ENCODE measurements at places on chromosomes 7 and 10.
A peak's percentile ranks its signal among the peaks of the same experiment; 100 is the strongest.

DNA sequence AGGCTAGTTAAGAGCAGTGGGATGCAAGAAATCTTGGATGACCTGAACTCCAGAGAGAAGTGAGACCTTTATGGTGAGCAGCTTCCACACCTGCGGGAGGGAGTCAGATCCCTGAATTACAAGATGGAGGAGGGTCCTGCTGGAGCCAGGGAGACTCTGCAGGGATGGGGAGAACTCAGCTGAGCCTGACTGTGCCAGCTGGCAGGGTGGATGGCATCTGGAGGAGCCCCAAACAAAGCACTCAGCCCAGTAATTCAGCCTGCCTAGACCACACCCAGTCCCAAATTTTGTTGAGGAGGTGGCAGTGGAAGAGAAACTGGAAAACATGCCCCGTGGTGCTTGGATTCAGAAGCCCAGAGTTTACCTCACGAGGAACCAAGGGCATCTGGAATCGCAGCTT, 208.2 kb downstream of the WDR11 start:
- DNase-seq = no peak

- DNase-seq = no peak
Measured at GRCh38 chr10:94307046-94307615, 55.6 kb downstream of the NOC3L start.

GRCh38 chr7:78350926-78351325, 552.4 kb downstream of the PHTF2 start:
- no peak for DNase-seq

DNA sequence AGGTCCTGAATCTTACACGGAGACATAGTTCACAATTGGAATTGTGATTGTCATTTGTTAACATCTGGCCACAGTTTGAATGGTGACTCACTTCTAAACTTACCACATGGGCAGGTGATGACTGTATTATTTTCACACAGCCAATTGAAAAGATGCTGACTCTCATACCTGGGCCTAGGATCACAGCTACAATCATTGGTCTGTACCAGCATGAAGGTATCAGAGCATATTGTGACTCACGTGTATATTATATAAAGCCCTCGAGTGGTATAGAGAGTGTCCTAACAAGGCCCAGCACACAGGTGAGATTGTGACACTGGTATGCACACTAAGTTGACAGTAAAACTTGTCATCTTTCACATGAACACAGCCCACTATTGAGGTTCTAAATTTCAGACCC, 9.4 kb upstream of the ZNF107 start:
- no peak for DNase-seq

DNA sequence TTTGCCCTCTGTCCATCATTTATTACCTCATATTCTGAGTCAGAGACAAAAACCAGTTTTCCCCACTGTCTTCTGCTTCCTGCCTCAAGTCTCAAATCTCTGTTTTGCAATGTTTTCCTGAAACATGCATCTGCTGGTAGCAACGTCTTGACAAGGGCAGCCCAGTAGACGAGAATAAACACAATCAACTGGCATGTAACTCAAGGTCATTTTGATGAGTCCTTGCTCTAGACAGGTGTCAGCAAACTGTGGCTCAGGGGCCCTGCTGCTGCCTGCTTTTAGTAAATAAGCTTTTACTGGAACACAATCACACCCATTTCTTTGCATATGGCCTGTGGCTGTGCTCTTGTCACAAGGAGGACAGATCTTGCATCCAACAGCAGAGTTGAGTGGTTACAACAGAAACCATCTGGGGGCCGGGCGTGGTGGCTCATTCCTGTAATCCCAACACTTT, 59.8 kb downstream of the ITIH5 start:
- DNase-seq = no peak

GRCh38 chr10:66941491-66941890, 15.7 kb downstream of the LRRTM3 start:
- no peak for DNase-seq

DNA sequence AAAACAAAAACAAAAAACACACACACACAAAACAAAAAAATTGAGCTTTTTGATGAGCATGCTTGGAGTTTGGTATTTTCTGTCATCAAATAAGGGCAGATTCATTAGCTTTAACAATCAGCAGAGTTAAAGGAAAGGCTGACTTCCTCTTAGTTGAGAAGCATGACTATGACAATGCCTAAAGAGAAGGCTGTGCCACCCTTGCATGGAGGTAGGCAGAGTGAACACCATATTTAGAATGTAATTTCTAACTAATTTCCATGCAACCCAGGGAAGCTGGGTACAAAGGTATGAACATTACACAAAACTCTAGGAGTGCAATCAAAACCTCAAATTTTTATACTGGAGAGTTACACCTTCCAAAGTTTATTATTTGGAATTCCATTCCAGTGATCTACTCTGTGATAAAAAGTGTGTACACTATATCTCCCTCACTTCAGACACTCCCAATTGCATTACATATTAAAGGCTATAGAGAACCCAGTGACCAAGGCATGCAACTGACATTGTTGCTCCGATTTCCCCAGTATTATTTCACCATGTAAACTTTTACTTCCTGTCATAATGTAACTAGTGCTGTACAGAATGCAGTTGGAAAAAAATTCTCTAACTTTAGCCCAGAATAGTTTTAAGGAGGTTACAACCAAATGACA, 9.4 kb upstream of the CYCS start:
- DNase-seq = no peak

DNA sequence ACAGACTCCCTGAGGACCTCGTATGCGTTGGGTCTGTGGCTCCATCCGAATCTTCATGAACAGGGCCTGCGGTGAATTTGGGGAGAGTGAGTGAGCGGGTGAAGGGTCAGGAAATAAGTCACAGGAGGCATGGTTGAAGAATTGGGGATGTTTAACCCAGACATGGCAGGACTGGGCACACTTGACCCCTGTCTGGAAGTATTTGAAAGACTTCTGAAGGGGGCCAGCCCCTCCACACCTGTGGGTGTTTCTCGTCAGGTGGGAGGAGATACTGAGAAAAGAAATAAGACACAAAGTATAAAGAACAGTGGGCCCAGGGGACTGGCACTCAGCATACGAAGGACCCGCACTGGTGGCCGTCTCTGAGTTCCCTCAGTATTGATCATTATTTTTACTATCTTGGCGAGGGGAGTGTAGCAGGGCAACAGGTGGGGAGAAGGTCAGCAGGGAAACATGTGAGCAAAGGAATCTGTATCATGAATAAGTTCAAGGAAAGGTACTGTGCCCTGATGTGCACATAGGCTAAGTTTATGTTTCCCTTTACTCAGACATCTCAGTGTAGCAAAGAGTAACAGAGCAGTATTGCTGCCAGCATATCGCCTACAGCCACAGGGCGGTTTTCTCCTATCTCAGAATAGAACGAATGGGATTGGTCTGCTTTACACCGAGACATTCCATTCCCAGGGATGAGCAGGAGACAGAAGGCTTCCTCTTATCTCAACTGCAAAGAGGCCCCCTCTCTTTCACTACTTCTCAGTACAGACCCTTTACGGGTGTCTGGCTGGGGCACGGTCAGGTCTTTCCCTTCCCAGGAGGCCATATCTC, 38.2 kb upstream of the PFKFB3 start:
- peak; percentile 77 for DNase-seq

DNA sequence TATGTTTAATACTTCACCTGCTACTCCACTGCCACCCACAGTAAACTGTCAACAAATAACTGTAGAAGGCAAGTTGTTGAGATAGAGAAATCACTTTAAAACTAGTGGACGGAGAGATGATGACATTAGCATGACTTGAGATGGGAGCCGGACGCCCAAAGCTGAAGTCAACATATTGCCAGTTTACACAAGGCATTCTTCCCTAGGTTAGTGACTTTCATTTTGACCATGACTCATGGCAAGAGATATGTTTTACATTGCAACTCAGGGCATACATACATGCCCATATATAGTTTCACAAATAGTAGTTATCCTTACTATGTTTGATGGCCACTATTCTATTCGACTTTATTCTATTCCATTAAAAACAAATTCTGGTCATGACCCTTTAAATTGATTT, 296.6 kb downstream of the PLXNA4 start:
- no peak for DNase-seq

DNA sequence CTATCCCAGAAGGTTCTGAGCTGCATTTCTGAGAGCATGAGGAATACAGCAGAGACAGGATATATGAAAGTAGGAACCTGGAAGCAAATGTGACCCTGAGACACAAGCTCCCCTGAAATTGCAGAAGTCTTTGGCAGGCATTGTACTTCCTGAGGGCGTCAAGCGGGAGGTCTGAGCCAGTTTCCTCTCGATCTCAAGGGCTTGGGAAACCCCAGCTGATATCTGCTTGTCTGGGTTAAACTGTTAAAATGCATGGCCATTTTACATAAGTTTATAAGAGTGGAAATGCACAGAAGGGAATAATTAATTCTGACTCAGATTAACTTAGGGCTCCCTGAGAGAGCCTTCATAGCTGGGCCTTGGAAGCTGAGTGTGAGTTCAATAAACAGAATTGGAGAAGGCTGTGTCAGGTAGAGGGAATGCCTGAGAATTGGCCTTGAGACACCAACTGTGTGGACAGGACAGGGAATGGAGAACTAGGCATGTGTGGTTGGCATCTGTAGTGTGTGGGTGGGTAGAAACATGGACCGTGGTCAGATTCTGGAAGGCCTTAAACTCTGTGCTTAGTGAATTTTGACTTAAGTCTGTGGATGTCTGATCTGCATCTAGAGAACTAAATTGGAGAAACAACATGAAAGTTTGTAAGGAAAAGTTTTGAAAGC, 53.3 kb downstream of the WIPF3 start:
- DNase-seq = no peak

DNA sequence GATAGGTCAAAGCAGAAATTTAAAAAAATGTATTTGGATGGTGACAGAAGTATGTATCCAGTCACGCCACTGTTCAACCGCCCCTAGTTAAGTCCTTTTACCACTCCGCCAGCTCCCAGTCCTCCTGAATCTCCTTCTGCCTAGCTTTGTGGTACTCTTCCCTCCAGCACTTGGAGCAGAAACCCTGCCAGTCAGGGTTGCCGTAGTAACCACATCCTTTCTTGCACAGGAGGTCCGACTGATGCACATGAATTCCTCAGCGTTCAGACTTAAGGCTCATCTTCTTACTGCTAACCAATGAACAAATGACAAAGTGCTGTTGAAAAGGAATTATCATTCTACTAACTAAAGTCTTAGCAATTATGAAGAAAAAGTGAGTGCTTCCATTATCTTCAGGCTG, 175.3 kb upstream of the KCTD7 start:
- DNase-seq = no peak

- DNase-seq = no peak
Measured at GRCh38 chr7:122543166-122543565, 155.8 kb downstream of the RNF133 start.

DNA sequence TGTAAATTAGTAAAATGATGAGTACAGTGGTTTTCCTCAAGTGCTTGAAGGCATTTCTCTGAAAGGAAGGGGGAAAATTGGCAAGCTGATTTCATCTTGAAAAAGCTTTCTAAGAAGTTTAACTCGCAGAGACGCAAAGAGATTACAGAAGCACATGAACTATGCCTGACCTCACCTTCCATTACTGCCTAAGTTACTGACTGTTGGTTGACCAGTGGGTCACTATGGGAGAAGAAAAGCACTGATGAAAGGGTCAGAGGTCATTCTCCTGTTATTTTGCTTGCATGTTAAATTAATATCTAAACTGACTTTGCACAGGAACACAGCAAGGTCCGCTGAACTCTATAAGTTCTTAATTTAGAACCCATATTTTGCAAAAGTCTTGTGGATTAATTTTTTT, 225.6 kb downstream of the ARL4A start:
- DNase-seq = no peak

- no peak for DNase-seq
Measured at GRCh38 chr7:36312064-36312914, 77.4 kb upstream of the ANLN start.

DNA sequence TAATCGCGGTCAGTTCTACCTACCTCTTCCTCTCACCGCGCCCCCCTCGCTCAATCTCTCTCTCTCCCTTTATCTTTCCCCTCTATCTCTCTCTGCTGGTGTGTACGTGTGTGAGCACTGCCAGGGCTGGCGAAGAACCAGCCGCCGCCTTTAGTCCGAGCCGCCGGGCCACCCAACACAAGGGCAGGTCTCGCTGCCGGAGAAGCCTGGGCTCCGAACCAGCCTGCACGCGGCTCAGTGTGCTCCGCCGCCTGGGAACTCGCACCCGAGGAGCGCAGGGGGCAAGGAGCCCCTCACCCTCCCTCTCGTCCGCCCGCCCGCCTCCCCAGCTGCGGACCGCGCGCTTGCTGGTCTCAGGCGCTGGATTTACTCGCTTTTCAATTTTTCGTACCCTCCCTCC, 1.7 kb downstream of the NXPH1 start:
- no peak for DNase-seq

DNA sequence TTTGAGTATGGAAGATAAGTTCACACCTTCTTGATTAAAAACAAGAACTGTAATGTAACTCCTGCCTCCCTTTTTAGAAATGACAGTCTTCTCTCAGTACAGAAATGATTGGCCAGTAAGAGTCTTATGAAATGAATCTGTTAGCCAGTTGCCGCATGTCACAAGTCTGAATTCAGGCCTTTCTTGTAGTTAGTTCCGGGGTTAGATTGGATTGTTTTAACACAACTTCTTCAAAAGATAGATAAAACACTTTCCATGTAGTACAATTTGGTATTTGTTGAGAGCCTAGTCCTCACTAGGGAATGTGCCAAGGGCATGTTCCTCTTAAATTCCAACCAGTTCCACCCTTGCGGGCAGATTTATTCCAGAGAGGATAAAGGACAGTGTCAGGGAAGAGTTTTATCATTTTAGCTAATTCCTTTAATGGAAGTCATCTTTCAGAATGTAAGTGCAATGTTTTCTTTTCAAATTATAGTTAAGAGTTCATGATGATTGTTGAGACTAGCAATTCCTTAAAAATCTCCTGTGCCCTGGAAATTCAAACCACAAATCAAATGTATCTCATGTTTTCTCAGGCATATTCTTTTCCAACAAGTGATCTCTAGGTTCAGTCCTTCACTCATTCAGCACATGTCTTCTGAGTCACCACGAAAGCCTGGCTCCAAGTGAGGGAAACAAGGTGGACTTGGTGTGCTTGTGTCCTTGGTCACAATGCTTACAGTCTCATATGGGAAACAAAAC, 4.1 kb downstream of the FHIP2A start:
- no peak for DNase-seq

GRCh38 chr7:101362334-101363195, at the start of gene COL26A1:
Gene COL26A1 (plus strand): TSS chr7:101362875. CDS start chr7:101363033, 158 bp downstream.
- no peak for DNase-seq

GRCh38 chr10:96691761-96692160, 28.6 kb downstream of the PIK3AP1 start:
- no peak for DNase-seq

DNA sequence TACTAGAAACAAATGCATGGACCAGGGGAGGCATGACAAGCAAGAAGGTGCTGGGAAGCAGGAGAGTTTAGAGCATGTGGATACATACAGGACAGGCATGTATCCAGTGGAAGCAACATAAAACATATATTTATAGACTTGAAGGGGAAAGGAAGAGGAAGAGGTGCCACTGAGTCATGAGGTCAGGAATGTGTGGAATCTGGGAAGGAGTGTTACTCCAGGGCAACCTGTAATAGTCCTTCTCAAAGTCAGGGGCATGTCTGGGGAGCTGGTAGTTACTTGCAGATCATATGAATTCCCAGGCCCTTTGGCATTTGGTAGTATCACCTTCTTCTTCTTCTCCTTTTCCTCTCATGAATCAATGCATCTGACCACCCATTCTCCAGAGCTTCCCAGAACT, 246.6 kb downstream of the XPNPEP1 start:
- no peak for DNase-seq
